Activated CD4-positive, alpha-beta T cell treated with anti-CD3 and anti-CD28 coated beads, Interleukin-2, amount 50 U/mL, for 4 hours (primary cell): ENCODE measurements at places on chromosomes 2 and 18.

DNA sequence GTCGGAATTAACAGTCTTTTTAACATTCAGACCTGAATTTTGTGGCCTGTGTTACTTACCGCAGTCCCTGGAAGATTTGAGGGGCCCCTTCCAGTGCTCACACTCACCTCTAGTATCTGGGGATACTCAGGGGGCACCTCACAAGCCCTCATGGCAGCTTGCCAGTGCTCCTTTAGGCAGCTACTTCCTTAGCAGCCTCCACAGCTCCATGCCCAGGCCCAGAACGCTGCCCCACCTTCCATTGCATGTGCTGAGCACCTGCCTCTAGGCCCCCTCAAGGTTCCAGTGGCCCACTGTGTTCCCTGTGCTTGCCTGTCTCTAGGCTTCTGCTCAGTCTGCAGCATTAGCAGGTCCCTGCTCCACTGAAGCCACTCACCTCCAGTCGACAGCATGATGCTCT, 30.0 kb upstream of the PLA2R1 start:
- no peak for DNase-seq

- no peak for DNase-seq
Observed at GRCh38 chr18:77342736-77343135, 93.1 kb downstream of the GALR1 start.

DNA sequence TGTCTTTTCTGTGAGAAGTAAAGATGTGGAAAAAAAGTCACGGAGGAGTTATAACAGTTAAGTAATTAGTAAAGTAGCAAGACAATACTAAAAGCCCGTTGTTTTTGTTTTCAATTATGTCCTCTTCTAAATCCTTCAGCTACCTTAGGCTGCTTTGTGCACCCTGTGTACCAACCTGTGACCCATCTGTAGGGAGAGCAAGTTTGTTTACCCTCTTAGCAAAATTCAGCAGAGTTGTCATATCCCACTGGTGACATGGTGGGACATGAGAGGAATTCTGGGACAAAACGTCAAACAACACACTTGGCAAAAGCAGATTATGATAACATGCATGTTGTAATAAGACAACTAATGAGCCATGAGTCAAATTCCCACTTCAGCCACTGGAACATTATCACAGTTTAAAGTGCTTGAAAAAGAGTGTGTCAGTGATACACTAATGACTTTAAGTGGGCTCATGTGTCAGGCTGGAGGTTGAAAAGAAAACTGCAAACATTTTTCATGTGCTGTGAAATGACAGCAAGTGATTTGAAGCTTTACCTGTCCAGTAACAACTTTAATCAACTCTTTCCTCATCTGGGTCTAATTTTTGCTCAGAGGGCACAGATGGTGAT, 392.8 kb upstream of the ACVR2A start:
- DNase-seq: no peak

DNA sequence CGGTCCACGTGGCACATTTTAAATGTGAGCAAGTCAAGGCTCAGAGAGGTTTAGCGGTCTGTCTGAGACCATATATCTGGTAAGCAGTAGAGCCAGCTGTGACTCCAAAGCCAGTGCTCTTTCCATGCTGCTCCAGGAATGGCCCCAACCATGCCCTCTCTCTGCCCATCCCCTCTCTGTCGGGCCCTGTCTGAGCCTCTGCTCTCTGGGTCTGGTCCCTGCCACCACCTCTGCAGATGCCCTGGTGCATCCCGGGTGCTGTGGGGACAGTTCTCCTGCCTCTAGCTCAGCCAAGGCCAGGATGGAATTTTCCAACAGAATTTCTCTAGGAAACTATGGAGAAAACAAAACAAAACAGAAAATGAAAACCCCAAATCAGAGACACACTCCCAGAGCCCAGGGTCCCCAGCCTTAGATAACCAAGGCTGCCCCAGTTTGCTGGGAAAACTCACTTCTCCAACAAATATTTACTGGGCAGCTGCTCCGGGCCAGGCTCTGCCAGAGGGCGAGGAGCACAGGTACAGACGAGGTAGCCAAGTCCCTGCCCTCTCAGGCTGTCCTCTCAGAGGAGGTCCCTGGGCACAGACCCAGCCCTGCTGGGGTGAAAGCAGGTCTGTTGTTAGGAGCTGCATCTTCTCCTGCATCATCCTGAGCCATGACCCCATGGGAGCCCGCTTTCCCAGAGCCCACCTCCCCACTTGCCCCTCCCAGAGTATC, 9.2 kb downstream of the ADRA2B start:
- no peak for DNase-seq

DNA sequence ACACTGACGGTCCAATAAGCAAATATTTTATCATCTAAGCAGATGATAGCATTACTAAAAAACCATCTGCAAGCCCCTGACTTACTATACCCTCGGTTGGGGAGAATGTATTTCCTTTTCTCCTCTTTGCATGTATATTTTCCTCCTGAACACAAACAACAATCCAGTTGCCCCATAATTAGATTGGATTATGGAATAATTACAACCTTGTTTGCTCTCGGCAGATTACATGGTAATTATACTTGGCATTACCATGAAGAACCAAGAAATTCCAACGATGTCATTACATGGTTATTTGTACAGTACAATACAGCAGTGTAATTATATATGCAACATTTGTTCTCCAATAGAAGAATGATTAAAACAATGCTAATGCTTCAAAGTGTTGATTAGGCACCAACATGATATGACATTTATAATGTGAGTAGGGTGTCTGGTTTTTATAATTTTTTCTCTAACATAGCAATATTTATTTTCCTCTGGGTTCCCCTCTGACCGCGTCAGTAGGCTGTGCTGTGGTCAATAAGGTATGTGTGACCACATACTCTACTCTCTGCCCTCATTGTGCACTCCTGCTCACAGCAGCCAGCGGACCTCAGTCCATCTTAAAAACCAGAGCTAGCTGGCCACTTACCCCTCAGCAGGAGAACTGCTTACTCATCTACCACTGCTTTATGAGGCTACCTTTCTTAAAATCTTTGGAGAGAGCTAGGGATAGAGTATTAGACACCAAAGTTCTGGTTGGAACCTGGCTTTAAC, 176.1 kb downstream of the INSIG2 start:
- DNase-seq: no peak

DNA sequence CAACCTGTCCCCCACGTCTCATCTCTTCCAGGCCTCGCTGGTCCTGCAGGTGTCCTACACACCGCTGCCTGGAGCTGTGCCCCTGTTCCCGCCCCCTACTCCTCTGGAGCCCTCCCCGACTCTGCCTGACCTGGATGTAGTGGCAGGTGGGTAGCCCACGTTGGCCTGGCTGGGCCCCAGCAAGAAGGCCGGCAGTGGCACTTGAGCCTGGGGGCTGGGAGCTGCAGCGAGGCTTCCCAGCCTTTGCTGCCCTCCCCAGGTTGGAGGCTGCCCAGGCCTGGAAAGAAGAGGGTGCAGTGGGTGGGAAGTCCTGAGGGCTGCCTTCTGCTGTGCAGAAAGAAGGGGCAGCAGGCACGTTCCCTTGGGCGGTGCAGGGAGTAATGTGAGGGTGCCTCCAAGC, 58.4 kb downstream of the DYSF start:
- DNase-seq: no peak

DNA sequence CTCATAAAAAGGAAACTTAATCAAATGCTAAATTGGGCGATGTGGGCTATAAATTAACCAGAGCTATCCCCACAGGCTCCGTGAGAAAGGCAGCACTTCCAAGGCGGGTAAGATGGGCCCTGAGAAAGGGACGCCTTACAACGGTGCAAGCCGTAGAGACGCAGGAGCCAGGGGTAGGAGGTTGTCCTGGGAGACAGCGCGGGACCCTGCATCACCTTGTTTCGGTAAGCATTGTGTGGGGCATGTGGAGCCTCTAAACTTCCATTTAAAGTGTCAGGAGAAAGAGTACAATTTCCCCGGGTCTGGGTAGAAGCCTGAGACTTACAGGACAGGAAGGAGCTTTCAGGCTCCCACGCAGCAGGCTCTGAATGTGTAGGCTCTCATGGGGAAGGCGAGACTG, 1.2 kb upstream of the PER2 start:
- DNase-seq: no peak

GRCh38 chr18:28153485-28154065, 23.4 kb downstream of the CDH2 start:
- no peak for DNase-seq

- no peak for DNase-seq
Observed at GRCh38 chr2:184875911-184876310, 277.6 kb downstream of the ZNF804A start.

DNA sequence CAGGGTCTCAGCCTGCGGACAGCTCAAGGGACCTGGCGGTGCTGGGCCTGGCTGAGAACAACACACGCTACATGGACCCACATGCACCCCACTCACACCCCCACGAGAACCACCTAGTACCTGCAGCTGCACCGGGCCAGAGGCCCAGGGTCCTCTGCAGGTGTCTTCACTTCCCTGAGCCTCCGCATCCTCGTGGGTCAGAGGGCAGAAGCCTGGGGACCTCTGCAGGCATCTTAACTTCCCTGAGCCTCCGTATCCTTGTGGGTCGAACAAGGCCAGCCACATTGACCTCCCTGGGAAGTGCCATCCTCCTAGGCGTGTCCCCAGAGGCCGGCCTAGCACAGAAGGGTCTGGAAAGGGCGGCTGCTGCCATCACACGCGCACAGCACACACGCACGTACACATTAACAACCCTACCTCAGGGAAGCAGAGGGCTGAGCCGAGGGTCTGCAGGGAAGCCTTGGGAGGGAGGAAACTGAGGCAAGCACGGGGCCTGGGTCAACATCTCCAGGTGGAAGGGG, 62.5 kb upstream of the HPCAL1 start:
- no peak for DNase-seq

GRCh38 chr18:13464432-13465123, 246.0 kb downstream of the LDLRAD4 start:
- DNase-seq: peak; percentile 45

DNA sequence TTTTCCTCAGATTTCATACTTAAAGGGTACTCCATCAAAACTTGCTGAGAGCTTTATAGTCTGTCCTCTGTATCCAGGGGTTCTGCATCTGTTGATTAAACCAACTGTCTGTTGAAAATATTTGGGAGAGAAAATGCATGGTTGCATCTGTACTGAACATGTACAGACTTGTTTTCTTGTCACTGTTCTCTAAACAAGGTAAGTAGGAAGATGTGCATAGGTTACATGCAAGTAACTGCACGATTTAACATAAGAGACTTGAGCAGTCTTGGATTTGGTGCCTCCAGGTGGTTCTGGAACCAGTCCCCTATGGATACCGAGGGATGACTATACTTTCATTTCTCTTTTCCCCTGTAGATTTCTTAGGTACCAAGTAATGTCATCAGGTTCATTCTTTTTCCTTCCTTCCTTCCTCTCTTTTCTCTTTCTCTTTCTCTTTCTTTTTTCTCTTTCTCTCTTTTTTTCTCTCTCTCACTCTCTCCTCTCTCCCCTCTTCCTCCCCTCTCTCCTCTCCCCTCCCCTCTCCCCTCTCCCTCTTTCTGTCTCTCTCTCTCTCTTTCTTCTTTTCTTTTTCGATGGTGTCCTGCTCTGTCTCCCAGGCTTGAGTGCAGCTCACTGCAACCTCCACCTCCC, 23.2 kb downstream of the ADNP2 start:
- DNase-seq: no peak

DNA sequence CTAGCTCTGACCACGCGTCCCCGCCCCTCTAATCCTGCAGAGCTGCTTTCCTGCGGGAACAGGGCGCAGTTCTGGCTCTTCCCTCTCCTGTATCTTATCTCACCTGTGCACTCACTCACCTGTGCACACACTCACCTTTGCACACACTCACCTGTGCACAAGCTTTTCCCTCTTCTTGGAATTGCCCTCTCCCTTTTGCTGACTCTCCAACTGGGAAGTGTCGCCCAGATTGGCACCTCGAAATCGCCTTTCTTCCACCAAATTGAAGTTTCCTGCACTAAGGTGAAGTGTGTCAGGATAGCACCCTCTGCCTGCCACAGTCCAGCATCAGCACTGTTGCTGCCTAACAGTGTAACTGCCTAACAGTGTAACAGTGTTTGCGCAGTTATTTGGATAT, 566 bp upstream of the CMPK2 start:
- peak; percentile 46 for DNase-seq

- DNase-seq: no peak
Observed at GRCh38 chr18:31101183-31102024, 817 bp downstream of the DSC2 start.

DNA sequence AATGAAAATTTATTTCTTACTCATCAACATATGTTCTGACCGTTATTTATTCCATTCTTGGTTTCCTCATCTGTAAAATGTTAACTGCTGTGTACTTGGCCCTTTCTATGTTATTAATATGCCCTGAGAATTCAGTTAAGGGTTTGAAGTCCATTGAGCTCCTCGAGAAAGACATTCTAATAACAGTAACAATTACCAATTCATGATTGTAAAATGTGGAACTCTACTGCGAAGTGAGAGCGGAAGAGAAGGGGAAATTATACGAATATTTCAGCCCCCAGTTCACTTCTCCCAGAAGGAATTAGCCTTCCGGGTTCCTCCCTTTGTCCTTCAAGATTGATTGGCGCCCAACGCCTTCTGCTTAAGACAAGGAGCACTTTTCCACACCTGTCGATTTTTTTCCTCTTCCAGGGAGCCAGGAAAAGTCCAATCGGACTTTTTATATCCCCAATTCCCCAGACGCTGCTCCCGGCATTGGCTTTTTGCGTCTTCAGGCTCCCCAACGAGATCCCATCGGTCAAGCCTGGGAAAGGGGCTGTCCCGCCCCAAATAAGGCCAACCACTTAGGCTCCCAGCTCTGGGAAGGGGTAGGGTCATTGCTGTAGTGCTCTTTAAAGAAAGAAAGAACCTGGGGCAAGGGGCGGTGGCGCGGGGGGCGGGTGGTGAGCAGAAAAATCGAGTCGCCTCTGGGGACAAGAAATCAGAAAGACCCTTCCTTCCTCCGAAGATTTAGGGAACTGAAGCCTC, 1.6 kb downstream of the DSC2 start:
- DNase-seq: no peak

DNA sequence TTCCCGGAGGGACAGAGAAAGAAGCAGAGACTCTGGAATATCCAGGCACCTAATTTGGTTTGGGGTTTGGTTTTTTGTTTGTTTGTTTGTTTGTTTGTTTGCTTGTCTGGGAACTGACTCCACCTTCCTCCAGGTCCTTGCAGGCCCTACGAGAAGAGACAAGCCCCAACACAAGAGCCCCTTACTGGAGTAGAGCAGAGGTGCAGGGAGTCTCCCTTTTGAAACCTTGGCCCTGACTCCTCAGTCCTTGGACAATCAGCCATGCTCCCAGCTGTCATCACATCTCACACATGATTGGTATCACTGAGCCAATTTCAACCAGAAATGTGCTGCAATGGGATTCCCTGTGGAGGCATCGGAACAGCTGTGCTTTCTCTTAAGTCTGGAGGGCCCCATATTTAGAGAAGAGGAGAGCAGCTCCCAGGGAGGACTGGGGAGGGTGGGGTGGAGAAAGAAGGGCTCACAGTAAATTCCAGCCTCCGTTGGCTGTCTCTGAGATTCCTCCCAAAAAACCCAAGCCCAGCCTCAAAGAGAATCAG, 279.9 kb upstream of the NCKAP5 start:
- DNase-seq: no peak

- no peak for DNase-seq
Observed at GRCh38 chr18:26614374-26614773, 66.0 kb upstream of the KCTD1 start.
